ENCODE measurements at places on chromosomes 2 and 18.

DNA sequence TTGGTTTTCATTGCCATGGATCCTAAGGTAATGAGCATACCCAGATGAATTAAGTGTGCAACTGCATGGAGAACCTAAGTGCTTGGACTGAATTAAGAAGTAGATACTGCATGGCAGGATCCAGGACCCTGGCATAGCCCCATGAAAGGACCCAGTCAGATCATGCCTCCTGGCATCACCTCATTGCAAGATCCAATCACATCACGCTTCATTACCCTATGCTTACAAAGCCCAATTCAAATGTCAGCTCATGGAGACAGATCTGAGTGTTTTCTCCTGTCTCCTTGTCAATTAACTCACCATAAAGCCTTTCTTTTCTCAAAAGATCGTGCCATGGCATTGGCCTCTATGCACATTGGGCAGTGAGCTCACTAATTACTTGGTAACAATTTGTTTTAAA lies 519.8 kb upstream of the ZNF804A start:
- no peak for DNase-seq

DNA sequence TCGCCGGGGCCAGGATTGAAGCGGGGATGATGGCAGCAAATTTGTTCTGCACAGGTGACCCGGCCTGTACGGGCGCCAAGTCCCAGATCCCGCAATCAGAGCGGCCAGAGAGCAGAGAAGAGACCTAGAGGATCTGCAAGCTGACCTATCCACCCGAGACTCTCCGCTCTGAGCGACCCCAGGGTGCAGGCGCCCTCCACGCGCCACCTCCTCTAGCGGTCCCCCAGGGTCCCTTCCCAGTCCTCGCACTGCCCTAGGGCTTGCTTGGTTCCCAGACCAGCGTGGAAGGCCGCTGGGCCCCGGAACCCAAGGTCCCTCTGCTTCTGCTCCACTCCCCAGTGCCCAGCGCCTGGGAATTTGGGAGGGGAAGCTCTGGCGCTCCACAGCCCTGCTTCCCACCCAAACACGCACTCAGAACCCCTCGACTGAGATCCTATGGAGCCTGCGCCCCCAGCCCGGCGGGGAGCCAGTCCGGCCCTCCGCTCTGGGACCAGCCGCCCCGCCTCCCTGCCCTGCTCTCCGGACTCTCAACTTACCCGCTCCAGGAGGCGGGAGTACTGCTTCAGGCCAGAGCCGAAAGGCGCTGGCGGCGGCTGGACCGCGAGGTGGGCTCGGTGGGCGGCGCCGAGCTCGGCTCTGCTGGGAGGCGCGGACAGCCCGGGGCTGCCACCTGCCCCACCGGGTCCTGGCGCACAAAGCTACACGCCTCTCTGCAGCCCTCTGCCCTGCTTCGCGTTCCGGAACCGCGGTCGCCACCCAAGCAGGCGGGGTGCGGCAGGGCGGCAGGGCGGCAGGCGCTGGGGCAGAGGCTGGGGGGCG lies 3.0 kb upstream of the SIX3 start:
- DNase-seq: no peak

DNA sequence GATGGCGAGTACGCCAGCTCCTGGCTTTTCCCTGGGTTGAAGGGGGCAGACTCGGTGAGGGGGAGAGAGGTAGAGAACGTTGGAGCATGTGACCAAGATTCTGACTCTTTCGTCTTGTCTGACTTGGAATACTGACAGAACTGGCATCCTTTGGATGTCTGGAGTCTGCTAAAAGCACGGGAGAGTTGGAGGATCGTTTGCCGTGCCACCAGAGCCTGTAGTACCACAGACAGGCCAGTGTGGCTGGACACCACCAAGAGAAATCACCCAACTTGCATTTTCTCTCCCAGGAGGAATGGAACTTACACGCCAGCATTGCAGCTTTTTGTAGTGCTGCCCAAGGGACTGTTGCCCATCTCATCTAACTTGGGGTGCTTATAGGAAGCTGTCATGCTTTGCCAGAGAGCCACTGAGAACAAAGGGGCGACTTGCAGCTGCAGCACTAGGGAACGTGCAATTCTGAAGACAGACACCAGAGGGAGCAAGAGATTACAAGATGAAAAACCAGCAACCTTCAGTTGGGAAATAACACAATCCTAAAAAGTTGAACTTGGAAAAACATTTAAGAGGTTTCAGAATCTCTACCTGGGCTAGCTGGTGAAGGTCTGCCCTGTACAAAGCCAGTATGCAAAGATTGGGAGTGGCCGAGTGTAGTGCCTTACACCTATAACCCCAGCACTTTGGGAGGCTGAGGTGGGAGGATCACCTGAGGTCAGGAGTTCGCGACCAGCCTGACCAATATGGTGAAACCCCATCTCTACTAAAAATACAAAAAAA lies 24.1 kb downstream of the PSMG2 start:
- DNase-seq: peak; percentile 88

GRCh38 chr2:159903443-159904126 lies 105.6 kb upstream of the CD302 start:
- DNase-seq: peak; percentile 76

GRCh38 chr18:21192308-21192624 lies 49.8 kb upstream of the GREB1L start:
- DNase-seq: no peak

GRCh38 chr2:70724366-70724765 lies 43.6 kb downstream of the ADD2 start:
- DNase-seq: no peak

- peak; percentile 85 for DNase-seq
Measured at GRCh38 chr2:70104231-70105111, 17.2 kb downstream of the PCBP1 start.

DNA sequence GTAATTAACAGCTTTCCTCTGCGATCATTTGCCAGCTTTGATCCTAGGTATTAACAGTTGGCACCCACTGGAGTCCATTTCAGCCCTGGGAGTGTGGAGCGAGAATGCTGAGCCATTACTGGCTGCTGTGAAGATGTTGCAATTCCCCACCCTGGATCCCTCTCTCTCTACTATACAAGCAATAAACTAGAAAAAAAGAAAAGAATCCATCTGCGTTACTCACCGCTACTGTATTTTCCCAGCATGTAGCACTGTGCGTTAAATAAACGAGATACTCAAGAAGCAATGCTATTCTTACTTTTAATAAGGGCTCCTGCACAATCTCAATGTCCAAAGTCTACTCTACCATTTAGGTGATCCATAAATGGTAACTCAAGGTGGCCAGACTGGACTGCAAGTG lies 8.5 kb downstream of the RTTN start:
- peak; percentile 25 for DNase-seq

DNA sequence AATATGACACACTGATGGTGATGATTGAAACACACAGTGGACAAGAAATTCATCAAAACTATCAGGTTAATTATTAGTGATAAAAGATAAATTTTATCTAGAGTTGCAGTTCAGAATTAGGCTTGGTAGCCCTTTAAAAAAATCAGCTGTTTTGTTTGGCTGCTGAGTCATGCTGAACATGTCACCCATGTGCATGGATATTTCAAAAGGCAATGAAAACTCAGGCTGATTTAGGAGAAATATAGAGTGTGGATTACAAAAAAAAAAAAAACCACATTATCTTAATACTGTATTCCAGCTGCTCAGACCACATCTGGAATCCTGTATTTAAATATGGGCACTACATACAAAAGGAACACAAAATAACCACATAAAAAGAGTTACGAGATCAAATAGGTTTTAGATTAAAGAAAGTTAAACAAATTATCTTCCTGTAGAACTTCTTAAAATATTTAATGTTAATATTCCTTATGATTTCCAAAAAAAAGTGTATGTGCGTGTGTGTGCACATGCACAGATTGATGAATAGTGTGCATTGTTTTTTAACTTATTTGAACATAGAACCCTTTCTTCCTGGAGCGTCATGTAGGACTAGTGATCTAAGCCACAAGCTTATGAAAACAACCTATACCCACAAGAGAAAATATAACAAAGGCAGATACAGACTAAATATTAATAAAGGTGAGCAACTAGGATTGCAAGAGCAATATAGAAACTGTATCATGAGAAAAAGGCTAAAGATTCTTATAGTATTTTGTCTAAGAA lies 186.2 kb downstream of the STK39 start:
- peak; percentile 70 for DNase-seq

GRCh38 chr2:125267683-125268082 lies 1242.6 kb downstream of the CNTNAP5 start:
- no peak for DNase-seq

DNA sequence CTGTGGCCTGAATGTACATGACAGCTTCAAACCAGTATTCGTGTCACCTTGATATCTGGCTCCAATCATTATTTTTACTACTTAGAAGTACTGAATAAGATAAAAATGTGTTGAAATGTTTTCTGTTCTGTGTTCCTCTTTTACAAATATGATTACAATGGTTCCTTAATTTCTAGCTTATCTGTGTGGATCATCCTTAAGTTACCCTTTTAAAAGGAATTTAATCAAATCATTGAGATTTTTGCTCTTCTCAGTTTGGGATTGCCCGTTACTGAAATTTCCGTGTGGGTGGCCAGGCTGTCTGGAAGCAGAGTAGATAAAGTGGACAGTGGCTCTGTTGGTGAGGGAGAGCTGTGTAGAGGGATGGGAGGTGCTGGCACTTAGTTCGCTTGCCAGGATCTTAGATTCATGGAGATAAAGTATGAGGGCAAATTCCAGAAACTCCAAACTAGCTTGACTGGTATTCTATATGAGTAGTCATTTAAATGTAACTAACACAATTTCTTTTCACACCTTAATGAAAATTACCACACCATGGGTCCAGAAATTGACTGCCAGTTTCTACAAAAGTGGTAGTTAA lies 27.4 kb upstream of the SAG start:
- DNase-seq: no peak

DNA sequence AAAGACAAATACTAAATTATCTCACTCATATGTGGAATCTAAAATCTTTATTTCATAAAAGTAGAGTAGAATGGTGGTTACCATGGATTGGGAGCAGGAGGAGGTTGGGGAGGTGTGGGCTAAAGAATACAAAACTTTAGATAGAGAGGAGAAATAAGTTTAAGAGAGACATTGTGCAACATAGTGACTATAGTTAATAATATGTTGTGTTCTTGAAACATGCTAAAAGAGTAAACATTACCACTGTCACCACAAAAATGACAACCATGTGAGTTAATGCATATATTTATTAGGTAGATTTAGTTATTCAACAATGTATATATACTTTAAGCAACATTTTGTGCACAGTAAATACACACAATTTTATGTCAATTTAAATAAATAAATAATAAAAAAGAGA lies 128.5 kb upstream of the COL3A1 start:
- peak; percentile 35 for DNase-seq

GRCh38 chr2:133674433-133675331 lies 106.4 kb upstream of the NCKAP5 start:
- DNase-seq: peak; percentile 93

All from choroid plexus epithelial cell (primary cell).